ENCODE measurements at places on chromosomes 16 and 17.

DNA sequence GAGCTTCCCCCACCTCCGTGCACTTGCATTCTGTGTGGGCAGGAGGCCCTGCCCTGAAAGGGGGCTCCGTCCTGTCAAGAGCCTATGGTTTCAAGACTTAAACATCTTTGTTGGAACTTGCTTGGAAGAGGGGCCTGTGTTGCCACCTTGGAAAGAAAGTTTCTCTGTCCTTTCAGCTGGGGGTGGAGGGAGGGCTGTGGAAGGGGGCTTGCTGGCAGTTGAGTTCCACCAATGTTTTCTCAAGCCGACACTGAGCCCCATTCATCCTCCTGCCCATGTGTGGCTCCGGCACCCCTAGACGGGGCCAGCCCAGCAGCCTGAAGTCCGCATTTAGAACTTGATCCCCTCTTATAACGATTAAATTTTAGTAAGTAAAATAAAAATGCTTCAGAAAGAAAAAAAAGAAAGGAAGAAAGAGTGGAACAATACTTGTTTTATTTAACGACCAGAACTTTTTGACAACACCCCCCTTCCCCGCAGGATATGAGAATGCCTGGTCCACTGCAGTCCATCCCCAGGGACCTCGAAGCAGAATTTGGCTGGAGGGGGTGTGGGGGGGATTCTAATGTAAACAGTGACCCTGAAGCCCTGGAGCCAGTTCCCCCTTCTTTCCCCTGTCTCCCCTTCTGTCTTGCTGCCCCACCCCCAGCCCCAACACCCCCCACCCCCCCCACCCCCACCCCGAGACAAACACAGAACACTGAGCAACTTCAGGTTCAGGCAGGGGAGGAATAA lies 26.9 kb upstream of the CLEC18A start:
- H3K36me3 ChIP-seq: peaks cover 2% of the 10 kb centered on the region
- H3K4me3 ChIP-seq: no peak overlapping the region
- no peaks in the 10 kb centered on the region for H3K4me1 ChIP-seq
- H3K27me3 ChIP-seq: no peaks in the 10 kb centered on the region

GRCh38 chr16:3690470-3690928 lies 26.8 kb downstream of the TRAP1 start:
- no peaks in the 10 kb centered on the region for H3K27me3 ChIP-seq
- no peak overlapping the region for H3K27ac ChIP-seq
- DNase-seq: peak; percentile 91
- peaks cover 18% of the 10 kb centered on the region for H3K4me1 ChIP-seq
- no peak overlapping the region for H3K4me3 ChIP-seq
- peaks cover 49% of the 10 kb centered on the region for H3K36me3 ChIP-seq

GRCh38 chr16:24671455-24671954 lies 57.9 kb upstream of the TNRC6A start:
- DNase-seq: peak; percentile 23
- peaks cover 12% of the 10 kb centered on the region for H3K27me3 ChIP-seq
- H3K4me1 ChIP-seq: peaks cover 28% of the 10 kb centered on the region
- no peak overlapping the region for H3K4me3 ChIP-seq
- no peak overlapping the region for H3K27ac ChIP-seq

DNA sequence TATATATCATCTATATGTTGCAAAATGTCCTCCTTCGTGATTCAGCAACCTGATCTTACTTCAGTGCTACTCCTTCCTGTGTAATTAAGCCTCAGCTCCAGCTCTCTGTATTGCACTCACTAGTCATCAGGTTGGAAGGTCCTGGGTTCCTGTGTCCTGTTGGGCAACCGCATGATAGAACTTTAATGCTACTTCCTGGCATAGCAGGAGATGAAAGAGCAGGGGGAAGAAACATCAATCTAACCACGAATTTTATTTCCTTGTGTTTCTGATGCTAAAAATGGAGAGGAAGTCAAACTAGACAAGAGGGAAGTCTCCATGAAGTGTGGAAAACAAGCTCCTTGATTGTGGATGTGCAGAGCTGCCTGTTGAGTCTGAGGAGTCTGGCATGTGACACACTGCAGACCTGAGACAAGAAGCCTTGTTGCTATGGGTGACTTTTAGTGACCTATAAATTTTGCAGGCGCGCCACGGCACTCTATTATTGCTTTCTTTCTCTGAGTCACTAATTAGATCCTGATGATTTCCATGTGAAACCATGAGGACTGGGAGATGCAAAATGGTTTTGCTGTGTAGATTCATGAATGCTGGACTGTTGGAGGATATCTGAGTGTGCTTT lies 25.6 kb downstream of the IGSF6 start:
- H3K27ac ChIP-seq: peak overlapping the region; percentile 72
- no peak overlapping the region for H3K4me3 ChIP-seq
- H3K36me3 ChIP-seq: peaks cover 48% of the 10 kb centered on the region

DNA sequence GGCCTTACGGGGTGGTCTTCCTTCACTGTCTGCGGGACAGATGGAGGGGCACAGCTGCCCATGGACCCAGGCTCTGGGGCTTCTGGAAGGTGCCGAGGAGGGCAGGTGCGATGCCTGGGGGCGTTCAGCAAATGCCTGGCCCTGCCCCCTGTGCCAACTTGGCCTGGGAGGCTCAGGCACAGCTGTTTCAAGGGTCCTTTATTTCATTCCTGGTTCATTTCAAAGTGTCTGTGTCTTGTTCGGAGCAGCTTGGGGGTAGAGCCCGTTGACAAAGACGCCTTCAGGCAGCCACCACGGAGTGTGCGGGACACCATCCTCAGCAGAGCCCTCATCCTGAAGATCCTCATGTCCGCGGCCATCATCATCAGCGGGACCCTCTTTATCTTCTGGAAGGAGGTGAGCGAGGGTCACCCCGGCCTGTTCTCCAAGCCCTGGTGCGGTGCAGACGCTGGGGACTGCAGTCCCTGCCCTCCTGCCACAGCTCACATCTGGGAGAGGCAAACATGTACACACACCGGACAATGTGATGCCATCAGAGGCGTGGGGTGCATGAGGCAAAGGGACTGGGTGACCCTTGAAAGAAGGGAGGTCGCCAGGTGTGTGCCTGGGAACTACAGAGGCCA lies 43.9 kb downstream of the MEAK7 start:
- H3K4me1 ChIP-seq: no peaks in the 10 kb centered on the region
- no peak for DNase-seq
- H3K27me3 ChIP-seq: no peaks in the 10 kb centered on the region
- no peaks in the 10 kb centered on the region for H3K36me3 ChIP-seq
- no peak overlapping the region for H3K4me3 ChIP-seq

DNA sequence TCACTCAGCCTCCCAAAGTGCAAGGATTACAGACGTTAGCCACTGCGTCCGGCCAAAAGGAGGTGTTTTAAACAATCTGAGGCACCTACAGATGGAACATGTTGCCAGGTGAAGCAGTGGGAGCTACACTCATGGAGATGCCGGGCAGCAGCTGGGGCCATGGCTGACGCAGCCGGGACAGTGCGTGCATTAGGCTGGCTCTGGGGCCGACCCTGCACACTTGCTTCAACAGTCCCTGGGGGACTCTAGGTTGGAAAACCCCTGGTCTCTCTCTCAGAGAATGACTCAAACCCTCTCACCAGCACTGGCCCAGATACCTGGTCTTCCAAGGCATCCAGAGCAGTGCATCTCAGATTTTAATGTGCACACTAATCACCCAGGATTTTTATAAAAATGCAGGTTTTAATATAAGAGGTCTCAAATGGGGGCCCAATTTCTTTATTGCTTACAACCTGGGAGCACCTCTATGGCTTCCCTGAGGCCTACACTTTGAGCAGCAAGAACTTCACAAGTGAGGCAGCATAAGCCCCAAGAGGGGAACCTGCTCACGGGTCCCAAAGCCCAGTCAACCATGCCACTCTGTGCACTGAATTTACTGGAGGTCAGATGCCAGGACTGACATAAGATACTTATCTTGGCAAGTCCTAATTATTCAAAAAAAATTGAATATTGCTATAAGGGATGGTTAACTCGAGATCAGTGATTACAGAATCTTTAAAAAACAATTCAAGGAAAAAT lies 70.8 kb upstream of the TRAP1 start:
- peaks cover 41% of the 10 kb centered on the region for H3K4me1 ChIP-seq
- no peak overlapping the region for H3K4me3 ChIP-seq
- no peak for DNase-seq

- H3K36me3 ChIP-seq: no peaks in the 10 kb centered on the region
- no peak overlapping the region for H3K4me3 ChIP-seq
- H3K27me3 ChIP-seq: peaks cover 3% of the 10 kb centered on the region
- H3K4me1 ChIP-seq: peaks cover 15% of the 10 kb centered on the region
- no peak for DNase-seq
Measured at GRCh38 chr16:47780213-47780875, 319.2 kb downstream of the PHKB start.

All from activated CD8-positive, alpha-beta T cell treated with anti-CD3 and anti-CD28 coated beads for 36 hours (primary cell).